CD4-positive, CD25-positive, alpha-beta regulatory T cell (primary cell): ENCODE measurements at places on chromosomes 13 and 19. TPM values are rescaled to one million over a fixed set of nuclear protein-coding genes. Genes with fewer than 3 reads are reported as not detected.

Gene OR10H1
- not detected for polyA plus RNA-seq

Gene SIGLEC9
- 0.33 TPM for polyA plus RNA-seq

Gene KASH5
- not detected for polyA plus RNA-seq

DNA sequence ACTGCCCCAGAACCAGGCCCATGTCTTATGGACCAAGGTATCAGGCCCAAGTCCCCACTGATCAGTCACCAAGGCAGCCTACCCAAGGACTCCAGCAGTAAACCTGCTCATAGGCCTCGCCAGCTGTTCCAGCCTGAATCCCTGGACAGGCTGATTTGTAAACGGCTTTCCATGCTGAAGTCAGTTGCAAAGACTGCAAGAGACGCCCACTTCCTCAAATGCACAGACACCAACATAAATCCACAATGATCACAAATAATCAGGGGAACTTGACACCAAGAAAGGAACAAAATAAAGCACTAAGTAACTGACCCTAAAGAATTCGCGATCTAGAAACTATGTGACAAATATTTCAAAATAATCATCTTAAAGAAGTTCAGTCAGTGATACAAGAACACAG lies 75.2 kb downstream of the RXFP2 start:
- H3K4me1 ChIP-seq, result no peaks in the 10 kb centered on the region
- H3K27me3 ChIP-seq, result no peaks in the 10 kb centered on the region
- H3K27ac ChIP-seq, result no peak overlapping the region
- H3K36me3 ChIP-seq, result no peaks in the 10 kb centered on the region

DNA sequence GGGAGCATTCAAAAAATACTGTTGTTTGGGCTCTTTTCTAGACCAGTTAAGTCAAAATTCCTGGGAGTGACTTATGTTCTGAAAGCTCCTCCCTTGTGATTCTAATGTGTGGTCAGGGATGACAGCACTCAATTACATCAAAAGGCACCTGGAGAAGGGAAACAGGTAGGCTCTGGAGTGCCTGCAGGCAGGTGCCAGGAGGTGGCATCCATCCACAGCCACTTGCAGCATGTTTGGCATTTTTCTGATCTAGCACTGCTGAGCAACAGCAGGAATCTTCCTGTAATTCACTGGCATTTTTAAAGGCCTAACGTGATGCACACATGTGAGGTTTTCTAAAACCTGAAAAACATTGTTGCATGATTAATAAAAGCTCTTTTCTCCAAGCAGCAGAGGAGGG lies 94.6 kb downstream of the CCNA1 start:
- DNase-seq, result no peak
- H3K4me1 ChIP-seq, result no peaks in the 10 kb centered on the region
- H3K27me3 ChIP-seq, result no peaks in the 10 kb centered on the region
- H3K27ac ChIP-seq, result no peak overlapping the region
- no peak overlapping the region for H3K4me3 ChIP-seq

- H3K4me1 ChIP-seq, result no peaks in the 10 kb centered on the region
- no peaks in the 10 kb centered on the region for H3K36me3 ChIP-seq
- DNase-seq, result no peak
- no peak overlapping the region for H3K27ac ChIP-seq
- H3K27me3 ChIP-seq, result no peaks in the 10 kb centered on the region
These were observed 1872.9 kb upstream of the PCDH20 start for GRCh38 chr13:63288576-63288975.
